MG63 (cell line): ENCODE measurements at places on chromosomes 11 and 22. TPM values are rescaled to one million over a fixed set of nuclear protein-coding genes. Genes with fewer than 3 reads are reported as not detected.
A peak's percentile ranks its signal among the peaks of the same experiment; 100 is the strongest.

DNA sequence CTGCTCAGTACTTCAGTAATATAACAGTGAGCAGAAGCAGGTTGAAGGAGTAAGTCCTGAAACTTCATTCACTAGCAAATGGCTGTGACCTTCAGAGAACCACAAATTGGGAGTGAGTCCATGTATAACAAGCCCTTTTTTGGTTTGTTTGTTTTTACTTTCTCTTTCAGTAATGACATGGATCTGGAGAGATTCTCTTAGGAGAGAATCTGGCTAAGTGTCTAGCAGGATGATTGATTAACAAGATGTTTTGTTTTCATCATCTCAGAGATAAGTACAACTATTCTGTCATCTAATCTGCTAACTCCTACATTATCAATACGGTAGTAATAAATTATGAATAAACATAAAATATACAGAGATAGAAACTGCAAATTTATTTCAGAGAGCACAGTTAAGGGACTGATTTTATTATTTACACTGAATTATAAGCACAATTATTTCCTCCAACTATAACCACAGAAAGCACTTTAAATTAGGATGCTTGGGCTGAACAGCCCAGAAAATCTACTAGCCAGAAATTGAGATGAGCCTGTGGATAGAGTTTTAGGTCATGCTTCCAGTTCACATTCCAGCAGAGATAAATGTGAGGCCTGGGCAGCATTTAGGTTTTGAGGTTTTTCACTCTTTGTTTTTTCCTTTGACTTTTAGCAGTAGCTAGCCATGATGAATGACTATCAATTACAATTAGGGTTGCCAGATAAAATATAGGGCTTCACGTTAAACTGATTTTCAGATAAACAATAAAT lies 429.3 kb upstream of the FAT3 start:
- DNase-seq, result no peak

GRCh38 chr22:29700900-29701154 lies 19.0 kb upstream of the CABP7 start:
- no peak for DNase-seq

- DNase-seq, result no peak
These were observed 44.6 kb downstream of the YAP1 start for GRCh38 chr11:102154806-102155205.

DNA sequence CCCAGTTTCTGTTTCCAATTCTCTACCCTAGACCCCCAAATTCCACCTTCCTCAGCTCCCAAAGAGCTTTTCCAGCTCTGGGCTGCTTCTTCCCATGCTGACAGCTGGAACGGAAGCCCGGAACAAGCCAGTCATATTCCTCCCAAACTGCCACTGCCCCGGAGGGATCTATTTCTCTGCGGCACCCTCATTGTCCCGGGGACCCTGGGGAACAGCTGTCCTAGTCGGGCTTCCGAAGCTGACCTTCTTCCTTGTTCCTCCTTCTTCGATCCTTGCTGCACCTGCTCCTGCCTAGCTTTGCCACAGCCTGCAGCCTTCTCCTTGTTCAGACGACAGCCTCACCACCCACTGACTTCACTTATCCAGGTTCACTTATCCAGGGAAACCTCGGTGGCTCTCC lies 105.7 kb downstream of the TSPAN18 start:
- no peak for DNase-seq

- DNase-seq, result no peak
These were observed 5.6 kb downstream of the KLHDC7B start for GRCh38 chr22:50551160-50551752.

DNA sequence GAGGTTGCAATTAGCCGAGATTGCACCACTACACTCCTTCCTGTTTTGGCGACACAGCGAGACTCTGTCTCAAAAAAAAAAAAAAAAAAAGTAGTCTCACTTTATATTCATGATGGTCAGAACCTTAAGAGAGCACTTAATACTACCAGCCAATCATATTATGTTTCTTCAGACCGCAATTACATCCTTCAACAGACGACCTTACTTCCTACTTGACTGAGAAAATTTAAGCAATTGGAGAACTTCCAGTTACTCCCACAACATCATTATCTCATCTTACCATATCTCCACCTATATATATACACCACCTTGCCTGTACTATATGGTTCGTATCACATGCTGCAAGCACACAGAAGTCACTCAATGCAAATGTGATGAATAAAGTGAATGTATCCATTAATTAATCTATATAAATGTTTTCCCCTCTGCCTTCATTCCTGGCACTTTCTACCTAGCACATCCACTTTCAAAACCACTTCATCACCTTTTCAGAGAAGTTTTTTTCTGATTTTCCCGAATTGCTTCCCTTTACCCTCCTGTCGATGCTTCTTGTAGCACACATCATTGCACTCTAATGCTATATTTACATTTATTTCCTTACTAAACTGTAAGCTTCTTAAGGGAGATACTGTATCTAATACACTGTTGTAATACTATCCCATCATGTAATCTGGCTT lies 13.8 kb downstream of the ATP5MG start:
- no peak for DNase-seq

GRCh38 chr11:20308601-20309000 lies 54.9 kb upstream of the HTATIP2 start:
- no peak for DNase-seq

DNA sequence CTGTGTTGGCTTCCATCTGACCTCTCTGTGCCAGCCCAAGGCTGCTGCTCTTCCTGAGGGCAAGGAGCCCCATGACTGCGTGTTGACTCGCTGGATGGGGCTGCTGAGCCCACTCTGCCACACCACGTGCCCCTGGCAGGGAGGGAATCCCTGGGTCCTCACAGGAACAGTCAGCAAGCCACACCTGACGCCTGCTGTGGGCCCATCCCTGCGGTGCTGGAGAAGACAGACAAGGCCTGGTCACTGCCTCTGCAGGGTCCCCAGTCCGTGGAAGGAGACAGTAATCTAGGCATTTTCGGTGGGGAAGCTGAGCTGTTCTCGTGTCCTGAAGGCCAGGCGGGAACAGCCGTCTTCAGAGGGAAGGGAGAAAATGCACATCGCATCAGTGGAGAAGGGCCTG lies 10.6 kb upstream of the PPP6R3 start:
- DNase-seq, result no peak

DNA sequence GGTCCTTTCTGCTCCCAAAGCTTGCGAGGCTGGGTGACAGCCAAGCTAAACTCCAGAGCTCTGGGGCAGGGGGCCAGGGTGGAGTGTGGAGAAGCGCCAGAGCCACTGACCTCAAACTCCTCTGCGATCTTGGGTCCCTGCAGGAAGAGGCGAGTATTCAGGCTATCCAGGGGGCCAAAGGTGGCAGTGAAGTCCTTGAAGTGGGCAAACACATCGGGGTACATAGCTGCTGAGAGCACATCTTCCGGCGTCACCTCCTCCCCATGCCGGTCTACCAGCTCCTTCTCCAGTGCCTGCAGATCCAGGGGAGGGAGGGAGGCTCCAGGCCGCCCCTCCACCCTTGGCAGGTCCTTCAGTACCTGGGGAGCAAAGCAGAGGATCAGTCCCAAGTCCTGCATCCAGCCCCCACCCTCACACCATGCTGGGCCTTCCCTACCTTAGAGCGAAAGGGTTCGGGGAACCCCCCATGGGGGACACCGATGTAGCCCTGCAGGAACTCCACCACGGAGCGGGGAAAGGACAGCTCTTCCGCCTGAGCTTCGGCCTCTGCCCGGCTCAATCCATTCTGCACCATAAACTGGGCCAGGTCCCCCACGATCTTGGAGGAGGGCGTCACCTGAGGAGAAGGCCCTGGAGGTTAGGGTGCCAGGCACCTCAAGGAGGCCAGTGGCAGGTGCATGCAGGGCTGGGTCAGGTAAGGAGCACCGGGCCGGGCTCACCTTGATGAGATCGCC lies 6.4 kb downstream of the RCE1 start:
- no peak for DNase-seq

- no peak for DNase-seq
These were observed 14.7 kb upstream of the RFPL3 start for GRCh38 chr22:32342977-32343376.

DNA sequence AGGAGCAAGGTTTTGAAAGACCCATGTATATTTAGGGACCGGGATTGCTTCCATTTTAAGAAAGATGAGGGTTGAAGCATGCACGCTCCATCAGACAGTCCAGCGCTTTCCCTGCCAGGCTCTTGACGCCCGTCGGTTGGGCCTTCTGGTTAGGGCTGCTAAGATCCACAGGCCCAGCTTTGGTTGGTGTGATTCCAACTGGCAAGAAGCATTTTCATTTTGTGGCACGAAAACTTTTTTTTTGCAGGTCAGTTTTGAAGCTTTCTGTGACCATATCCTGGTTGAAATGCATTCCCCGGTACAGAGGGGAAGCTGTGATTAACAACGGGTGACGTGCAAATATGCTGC lies 34.3 kb upstream of the MPPED1 start:
- peak; percentile 31 for DNase-seq

Gene POLR3H
- 47.2 and 53.1 TPM in 2 replicates for total RNA-seq

Gene ROBO4
- 7.4 and 13.7 TPM in 2 replicates for total RNA-seq

Gene ZP1
- total RNA-seq, result not detected in 2 replicates

Gene APOA4
- total RNA-seq, result not detected in 2 replicates

Gene SYT8
- total RNA-seq, result not detected in 2 replicates
